ENCODE measurements at places on chromosomes 2 and 18.
A peak's percentile ranks its signal among the peaks of the same experiment; 100 is the strongest.

- no peak for ATAC-seq
Measured at GRCh38 chr2:218569661-218570500, 1.2 kb downstream of the CNOT9 start.

DNA sequence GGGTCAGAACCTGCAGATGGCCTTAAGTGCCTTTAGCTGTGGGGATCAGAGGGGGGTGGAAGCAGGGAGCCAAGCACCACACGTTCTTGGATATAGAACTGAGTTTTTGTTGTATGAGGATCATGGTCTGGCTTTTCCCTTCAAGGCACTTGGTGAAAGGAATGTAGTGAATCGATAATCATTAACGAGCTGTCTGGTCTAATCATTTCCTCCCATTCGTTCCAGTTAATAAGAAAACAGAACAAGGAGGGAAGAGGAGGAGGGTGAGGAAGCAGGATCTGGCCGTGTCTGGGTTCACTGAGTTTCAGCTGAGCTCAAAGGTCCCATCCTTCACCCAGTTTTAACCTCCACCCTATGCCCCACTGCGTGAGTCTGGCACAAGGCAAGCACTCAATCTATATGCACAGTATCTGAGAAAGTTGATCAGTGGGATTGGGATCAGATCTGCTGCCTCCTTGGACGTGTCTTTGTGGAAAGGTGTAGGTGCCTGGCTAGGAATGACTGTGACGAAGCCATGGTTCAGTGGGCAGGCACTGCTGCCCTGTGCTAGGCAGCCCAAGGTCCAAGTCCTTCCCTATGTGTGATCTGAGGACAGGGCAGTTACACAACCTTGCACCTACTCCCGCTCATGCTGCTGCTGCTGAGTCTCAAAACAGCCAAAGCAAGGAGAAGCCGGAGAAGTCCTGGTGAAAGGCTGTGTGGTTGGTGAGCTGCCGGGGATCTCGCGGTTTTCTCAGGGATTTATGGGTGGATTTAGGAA, 54.8 kb downstream of the GALNT14 start:
- no peak for ATAC-seq

DNA sequence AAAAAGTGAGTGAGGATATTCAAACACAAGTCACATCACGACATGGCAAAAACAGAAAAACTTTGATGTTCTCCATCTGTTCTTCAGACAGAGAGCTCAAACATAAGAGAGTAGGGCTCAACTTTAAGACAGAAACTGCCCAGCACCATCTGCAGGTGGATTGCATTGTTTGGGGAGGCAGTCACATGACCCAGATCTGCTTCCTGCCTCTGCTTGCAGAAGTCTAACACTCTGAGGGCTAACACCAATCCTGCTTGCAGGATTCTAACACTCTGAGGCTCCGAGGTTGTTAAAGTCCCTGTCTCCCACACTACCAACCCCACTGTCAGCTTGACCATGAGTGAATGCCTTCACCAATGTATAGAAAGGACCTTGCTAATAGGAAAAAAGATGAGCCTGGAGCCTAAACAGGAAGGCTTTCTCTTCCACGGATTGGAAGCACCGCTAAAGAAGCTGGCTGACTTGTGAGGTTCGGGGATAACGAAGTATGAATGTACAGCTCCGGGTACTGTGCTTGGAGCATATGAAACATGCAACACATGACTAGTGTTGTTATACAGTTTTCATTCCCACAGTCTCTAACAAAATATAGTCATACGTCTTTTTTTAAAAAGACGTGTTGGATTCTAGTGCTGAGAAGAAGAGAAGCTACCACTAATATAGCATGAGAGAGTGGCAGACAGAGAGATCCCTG, 176.6 kb upstream of the CREB1 start:
- peak; percentile 56 for ATAC-seq

- ATAC-seq = no peak
Measured at GRCh38 chr2:50315336-50315735, 716.6 kb downstream of the NRXN1 start.

- ATAC-seq = peak; percentile 72
Measured at GRCh38 chr2:218128781-218129457, 3.1 kb downstream of the CXCR2 start.

DNA sequence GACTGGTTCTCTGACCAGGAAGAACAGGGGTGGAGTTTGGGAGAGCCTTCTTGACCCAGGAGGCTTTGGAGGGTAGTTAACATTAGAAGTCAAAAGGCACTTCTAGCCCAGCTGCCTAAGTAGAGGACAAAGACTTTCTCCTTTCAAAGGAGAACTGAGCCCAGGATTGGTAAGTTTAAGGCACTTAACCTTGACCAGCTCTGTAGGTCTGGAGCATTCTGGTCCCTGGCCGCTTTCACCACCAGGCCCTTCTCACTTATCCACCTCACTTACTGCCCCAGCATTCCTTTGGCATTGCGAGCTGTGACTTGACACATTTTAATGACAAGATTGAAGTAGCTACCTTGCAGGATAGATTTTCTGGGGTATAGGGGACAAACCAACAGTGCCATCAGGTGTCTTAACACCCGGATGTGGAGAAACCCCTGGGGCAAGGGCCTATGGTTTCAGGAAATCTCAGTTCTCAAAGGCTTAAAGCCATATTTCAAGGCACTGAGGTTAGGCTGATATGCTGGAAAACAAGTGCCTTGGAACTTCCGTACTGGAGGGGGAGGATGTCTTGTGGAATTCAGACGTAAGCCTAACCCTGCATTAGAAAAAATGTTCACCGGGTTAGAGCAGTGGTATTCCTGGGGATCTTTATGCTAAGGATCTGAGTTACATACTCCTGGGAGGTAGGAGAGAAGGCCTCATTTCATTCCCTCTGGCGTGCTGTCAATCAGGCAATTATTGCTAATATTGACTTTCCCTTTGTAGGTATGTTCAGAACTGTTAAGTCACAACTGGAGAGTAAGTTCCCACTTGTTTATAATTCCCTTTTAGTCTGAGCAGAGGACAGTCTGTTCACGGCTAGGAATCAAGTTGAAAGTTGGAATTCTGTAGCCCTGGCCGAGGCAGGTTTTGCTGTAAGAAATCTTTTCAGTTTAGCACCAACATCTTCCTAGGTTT, 4.3 kb downstream of the C2orf68 start:
- ATAC-seq = no peak

DNA sequence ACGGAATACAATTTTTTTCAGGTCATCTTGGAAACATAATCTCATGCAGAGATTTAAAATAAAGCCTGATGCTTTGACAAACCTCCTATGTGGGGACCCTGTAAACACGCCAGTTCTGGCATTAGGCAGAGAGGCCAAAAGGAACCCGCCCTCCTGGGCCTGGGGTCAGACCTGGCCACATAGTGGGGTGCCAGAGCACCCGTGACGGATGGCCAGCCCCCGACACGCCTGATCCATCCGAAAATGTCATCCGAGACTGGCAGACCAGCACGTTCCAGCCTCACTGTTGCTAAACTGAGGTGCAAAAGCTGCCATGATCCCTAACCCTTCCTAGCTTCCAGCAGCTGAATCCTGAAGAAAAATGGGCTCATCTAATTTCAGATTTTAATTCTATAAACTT, 222.6 kb upstream of the SALL3 start:
- no peak for ATAC-seq

DNA sequence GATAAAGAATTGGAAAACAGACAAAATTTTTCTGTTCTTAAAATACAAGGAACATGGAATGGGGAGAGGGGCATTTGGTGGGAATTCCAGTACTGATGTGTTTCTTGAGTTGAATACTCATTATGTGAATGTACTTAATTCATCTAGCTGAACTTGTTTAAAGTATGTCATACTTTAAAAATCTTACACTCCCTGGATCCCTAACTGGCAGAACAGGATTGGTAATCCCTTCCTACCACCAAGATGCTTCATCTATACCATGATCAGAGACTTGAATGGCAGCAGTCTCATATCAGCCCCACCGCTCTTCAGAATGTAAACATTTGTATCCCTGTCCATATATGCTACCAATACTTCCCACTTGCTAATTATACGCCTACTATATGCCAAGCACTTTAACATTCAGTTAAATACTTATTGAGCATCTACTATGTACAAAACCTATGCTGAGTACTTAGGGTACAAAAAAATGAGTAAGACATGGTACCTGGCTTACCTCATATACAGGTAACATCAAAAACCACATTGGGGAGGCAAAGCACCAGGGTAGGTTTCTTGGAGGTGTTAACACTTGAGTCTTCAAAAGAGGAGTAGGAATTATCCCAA, 5.3 kb downstream of the MEMO1 start:
- ATAC-seq = peak; percentile 58

DNA sequence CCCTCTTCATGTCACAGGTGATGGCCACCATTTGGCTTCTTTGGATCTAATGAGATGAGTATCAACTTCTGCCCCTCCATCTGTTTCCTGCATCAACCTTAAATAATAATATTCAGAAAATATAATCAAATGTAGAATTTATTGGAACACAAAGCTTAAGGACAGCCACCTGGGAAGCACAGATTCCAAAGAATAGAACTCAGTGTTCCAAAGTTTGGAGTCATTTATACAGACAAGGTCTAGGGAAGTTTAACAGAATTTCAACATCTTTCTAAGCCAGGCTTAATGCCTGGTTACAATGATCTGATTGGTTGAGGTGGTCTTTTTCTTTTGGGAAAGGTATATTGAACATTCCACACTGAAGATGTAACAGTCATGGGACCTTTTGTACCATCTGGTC, 218.0 kb upstream of the PIEZO2 start:
- ATAC-seq = no peak

GRCh38 chr2:88517759-88518201, 65.3 kb upstream of the FOXI3 start:
- ATAC-seq = no peak

DNA sequence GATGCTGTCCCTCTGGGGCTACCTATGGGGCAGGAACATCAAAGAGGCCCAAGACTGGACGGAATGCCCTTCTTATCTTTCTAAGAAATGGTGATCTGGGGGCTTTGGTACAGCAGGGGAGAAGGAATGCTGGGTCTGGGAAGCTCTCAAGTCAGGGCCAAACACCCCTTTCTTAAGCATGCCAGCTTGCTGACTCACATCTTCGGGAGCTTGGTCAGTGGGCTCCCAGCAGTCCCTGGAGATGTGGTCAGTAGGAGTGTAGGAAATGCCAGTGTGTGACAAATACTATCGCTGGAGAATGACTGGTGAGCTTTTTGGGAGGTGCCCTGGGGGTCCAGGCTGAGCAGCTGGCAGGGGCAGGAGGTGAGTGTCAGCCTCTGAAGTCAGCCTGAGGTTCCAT, 105.0 kb upstream of the CDC42EP3 start:
- ATAC-seq = no peak

DNA sequence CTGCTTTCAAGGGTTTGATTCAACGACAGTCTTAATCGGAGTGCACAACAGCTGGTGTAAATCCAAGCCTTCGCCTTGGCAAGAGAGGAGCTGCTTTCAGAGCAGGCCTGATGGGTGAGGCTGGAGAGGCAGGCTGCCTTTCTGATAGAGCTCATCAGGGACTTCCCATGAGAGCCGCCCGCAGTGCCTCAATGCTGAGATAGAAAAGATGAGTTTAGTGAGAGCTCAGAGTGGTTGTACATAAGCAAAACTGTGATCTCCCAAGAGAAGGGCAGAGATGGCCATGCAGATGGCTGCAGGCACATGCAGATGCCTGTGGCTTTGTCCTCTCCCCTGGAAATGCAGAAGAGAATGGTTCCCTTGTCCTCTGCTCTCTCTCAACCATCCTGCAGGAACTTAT, 122.1 kb downstream of the ARL4C start:
- no peak for ATAC-seq

DNA sequence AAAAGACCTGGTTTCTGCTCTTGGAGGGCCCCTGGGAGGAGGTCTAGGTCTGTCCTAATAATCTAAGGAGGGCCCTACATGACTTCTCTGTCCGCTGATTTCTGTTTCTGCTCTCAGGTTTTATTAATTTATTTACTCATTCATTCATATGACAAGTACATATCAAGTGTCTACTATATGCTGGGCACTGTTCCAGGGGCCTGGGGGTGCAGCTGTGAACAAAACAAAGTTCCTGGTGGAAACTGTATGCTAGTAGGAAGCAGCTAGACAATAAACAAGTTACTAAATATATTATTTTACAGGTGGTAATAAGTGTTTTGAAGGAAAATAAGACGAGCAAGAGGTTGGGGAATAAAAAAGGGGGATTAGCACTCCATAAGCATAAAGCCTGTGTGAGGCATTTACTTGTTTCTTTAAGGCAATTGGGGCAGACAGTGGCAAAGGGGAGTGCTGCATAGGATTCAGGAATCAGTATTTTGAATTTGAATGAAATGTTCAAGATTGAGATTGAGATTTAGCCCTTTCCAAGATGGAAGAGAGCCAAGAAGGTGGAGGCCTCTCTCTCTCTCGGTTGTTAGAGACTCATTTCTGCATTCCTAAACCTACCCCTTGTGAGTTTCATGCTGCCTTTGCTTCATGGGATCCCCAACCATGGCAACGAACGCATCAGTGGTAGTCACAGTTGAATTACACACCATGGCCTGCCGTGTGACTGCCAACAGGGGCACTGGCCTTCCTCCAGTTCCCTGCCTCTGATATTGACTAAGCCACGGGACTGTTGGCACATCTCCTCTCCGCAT, 28.3 kb downstream of the DRC1 start:
- ATAC-seq = no peak

GRCh38 chr18:50679656-50680055, 119.8 kb downstream of the MAPK4 start:
- ATAC-seq = no peak

- no peak for ATAC-seq
Measured at GRCh38 chr2:24832931-24833701, 39.9 kb downstream of the CENPO start.

DNA sequence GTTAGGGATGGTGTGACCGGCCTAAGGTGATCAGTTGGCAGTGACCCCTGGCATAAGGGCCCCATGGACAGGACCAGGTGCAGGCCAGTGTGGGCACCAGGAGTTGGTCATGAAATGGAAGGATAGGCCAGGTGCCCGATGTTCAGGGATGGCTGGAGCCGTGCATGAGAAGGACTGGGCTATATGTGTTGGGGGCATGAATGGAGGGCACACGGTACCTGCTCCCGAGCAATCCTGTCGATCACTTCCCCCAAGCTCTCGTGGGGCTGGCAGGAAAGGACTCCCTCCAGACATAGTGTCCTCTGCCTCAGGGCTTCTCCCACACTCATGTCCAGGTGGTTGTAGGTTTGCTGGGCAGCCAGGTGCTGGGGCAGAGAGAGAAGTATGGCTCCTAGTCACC, 7.6 kb downstream of the PRKAG3 start:
- ATAC-seq = no peak

DNA sequence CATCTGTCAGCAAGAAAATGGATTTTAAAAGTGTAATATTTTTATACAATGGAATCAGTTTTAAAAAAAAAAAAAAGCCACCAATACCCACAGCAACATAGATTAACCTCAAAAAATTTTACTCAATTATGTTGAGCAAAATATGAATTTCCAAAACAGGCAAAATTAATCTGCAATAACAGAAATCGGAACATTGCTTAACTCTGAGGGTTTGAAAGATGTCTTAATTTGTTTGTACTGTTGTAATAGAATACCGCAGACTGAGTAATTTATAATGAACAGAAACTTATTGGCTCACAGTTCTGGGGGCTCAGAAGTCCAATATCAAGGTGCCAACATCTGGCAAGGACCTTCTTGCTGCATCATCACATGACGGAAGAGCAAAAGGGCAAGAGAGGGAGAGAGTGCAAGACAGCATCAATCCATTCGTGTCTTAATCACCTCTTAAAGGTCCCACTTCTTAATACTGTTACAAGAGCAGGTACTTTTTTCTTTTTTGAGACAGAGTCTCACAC, 31.8 kb upstream of the TNFAIP6 start:
- no peak for ATAC-seq

Data from esophagus mucosa (tissue), 1 donor.